ENCODE measurements at places on chromosomes 7 and 10.

- no peak for DNase-seq
Observed at GRCh38 chr7:150923196-150923595, 54.9 kb downstream of the KCNH2 start.

GRCh38 chr10:12533151-12533550, 183.8 kb downstream of the CAMK1D start:
- no peak for DNase-seq

- DNase-seq: no peak
Observed at GRCh38 chr10:47366181-47366631, 17.9 kb downstream of the ZNF488 start.

- no peak for DNase-seq
Observed at GRCh38 chr7:64914557-64914956, 11.5 kb downstream of the ZNF273 start.

DNA sequence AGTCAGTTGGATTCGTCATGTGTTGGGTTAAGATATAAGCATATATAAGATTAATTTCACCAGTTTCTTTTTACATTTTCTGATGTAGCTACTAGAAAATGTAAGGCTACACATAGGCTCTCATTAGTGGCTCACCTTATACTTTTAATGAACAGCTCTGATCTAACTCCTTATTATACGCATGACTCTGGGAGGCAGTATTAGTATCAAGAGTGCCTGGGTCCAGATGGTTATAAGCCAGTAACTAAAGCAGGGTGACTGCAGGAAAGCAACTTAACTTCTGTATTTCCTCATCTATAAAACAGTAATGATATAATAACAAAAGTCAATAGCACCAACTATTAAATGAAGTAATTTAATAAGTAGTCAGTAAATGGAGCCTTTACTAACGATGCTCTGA, 1.4 kb upstream of the ELMO1 start:
- no peak for DNase-seq

DNA sequence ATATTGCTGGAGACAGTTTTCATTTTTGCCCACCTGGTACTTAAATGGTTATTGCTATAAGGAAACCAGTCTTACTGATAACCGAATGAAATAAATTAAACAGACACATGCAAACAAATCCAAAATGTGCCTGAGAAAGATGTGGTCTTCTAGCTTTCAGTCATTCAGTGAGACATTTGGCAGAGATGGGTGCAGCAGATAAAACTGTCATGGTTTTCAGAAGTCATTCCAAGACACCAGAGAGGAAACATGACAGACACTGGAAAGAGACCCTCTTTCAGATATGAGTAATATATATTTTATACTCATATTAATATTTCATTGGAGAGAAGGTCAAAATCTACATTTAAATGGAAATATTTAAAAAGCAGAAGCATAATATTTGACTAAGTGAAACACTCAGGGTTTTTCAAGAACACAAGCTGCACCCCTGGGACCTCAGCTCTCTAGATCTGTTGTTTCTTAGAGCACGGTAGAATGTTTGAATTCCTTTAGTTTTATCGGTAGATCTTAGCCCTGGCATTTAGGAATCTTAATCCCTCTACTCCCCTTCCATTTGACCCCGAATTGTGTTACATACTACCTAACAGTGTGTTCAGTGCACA, 246.1 kb downstream of the AUTS2 start:
- no peak for DNase-seq

DNA sequence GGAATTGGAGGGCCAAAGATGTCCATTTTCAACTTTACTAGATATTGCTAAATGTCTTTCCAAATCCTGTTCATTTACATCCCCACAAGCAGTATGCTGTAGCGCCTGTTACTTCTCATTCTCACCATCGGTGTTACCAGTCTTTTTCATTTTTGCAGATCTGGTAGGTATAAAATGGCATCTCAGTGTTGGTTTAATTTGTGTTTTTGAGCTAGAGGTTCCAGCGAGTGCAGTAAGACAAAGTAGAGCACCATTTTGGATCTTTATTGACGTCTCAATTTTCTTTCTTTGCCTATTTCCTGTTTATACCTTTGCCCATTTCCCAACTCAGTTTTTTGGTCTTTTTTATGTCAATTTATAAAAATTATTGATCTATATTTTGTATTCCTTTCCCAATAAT, 55.6 kb downstream of the NRF1 start:
- DNase-seq: no peak

DNA sequence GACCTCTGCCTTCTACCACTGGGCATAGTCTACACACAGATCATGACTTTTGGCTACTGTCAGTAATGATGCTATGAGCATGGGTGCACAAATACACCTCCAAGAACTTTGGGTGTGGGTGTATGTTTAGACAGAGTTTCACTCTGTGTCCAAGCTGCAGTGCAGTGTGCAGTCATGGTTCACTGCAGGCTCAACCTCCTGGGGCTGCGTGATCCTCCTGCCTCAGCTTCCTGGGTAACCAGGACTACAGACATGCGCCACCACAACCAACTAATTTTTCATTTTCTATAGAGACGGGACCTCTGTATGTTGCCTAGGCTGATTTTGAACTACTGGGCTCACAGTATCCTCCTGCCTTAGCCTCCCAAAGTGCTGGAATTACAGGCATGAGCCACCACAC, 194.4 kb downstream of the NSUN6 start:
- no peak for DNase-seq
